ENCODE measurements at places on chromosomes 13 and 19. TPM values are rescaled to one million over a fixed set of nuclear protein-coding genes. Genes with fewer than 3 reads are reported as not detected.
A peak's percentile ranks its signal among the peaks of the same experiment; 100 is the strongest.

Gene HPN
- total RNA-seq, result 2.7 TPM

DNA sequence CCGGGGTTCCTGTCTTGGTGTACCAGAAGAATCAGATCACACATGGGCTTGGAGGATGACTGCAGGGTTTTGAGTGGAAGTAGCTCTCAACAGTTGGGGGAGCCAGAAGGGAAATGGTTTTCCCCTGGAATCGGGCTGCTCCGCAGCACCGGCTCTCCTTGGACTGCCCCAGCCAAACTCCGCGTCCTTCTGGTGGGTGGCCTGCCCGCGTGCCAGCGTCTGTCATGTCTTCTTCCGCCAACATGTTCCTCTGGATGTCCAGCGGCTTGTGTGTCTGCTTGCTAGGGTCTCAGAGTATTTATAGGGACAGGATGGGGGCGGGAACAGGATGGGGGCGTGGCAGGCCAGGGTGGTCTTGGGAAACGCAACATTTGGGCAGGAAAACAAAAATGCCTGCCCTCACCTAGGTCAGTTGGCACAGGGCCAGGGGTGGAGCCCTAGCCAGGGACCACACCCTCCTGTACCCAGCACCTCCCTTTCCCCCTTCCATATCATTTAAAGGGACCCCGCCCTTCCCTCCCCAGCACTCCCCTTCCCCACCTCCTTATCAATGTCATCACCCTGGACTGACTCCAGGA is 1.3 kb upstream of the ZNF30 start:
- H3K27ac ChIP-seq, result no peak overlapping the region
- no peak overlapping the region for H3K4me3 ChIP-seq
- no peaks in the 10 kb centered on the region for H3K27me3 ChIP-seq
- DNase-seq, result no peak
- H3K36me3 ChIP-seq, result no peaks in the 10 kb centered on the region
- H3K4me1 ChIP-seq, result peaks cover 4% of the 10 kb centered on the region

- H3K4me1 ChIP-seq, result no peaks in the 10 kb centered on the region
- no peak overlapping the region for H3K4me3 ChIP-seq
- H3K27ac ChIP-seq, result no peak overlapping the region
- DNase-seq, result peak; percentile 50
Observed at GRCh38 chr13:114166381-114167131, 12.5 kb upstream of the CFAP97D2 start.

DNA sequence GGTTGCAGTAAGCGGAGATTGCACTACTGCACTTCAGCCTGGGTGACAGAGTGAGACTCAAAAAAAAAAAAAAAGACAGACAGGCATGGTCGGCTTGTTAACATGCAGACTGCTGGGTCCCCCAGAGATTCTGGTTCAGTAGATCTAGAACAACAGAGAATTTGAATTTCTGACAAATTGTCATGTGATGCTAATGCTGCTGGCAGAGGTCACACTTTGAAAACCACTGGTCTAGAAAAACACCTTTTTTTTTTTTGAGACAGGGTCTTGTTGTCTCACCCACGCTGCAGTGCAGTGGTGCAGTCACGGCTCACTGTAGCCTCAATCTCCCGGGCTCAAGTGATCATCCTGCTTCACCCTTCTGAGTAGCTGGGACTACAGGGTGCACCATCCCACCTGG is 7.7 kb upstream of the LRFN3 start:
- no peaks in the 10 kb centered on the region for H3K27me3 ChIP-seq
- no peak for DNase-seq
- H3K36me3 ChIP-seq, result no peaks in the 10 kb centered on the region

GRCh38 chr19:5472286-5472685 is 17.1 kb downstream of the ZNRF4 start:
- no peaks in the 10 kb centered on the region for H3K4me1 ChIP-seq
- no peak overlapping the region for H3K27ac ChIP-seq
- no peaks in the 10 kb centered on the region for H3K36me3 ChIP-seq

- no peaks in the 10 kb centered on the region for H3K27me3 ChIP-seq
- DNase-seq, result no peak
- no peak overlapping the region for H3K27ac ChIP-seq
- H3K36me3 ChIP-seq, result no peaks in the 10 kb centered on the region
- no peaks in the 10 kb centered on the region for H3K4me1 ChIP-seq
Observed at GRCh38 chr19:52221031-52221430, 31.2 kb downstream of the PPP2R1A start.
